ENCODE measurements at places on chromosomes 11 and 22.

- DNase-seq: no peak
Measured at GRCh38 chr22:19663286-19663815, 51.0 kb upstream of the SEPTIN5 start.

DNA sequence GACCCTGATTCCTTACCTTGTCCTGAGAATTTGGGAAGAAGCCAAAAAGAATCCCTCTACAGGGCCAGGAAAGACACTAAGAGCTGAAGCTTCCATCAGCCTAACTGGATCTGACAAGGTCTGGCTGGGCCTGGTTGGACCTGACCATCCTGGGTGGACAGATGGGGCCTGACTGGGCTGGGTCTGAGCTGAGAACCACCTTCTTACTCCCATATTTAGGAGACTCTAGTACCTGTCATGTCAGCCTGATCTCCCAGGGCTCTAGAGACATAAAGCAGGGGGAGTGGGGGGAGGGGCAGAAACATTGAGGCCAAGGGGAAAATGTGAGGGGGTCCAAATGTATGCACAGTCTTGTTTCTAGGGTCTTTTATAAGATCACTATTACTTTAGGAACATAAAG, 129.9 kb downstream of the BUD13 start:
- DNase-seq: no peak

GRCh38 chr22:31241200-31241599, 29.1 kb downstream of the LIMK2 start:
- DNase-seq: no peak

DNA sequence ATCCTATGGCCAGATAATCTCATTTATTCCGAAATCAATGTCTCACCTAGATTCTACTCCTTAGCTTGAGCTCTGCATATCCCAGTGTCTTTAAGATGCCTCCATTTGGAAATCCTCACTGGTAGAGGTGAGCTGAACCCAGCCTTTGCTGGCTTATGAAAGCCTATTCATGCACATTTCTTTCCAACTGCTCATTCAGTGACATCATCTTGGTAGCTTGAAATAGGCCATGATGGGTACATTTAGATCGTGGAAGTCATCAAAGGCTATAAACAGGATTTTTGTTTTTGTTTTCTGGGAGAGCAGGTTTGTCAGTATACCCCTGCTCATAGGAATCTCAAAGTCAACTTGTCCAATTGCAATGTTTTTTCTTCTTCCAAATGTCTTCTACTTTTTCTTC, 6.0 kb downstream of the NXPE1 start:
- DNase-seq: no peak

- peak; percentile 83 for DNase-seq
Measured at GRCh38 chr22:50531546-50531961, 1.7 kb upstream of the TYMP start.

DNA sequence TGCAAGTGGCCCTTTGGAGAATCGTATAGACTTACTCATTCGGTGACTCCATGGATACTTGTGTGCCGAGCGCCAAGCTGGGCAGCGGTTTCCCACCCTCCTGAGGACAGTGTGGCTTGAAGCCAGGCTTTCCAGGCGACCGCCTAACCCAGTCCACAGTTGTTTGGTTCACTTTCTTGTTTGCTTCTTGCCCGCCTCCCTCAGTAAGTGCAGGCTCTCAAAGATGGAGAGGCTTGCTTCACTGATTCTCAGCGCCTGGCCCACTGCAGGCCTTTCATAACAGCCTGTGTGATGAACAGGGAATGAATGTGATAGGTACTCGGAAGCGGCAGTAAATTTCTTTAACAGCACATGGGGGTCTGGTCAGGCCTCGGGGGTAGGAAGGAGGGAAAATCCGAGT, 11.2 kb upstream of the MDK start:
- DNase-seq: no peak

- no peak for DNase-seq
Measured at GRCh38 chr22:46801331-46801811, 38.9 kb downstream of the TBC1D22A start.

GRCh38 chr22:46012881-46013281, 35.9 kb upstream of the WNT7B start:
- DNase-seq: no peak

GRCh38 chr11:132910011-132910760, 622.1 kb downstream of the OPCML start:
- no peak for DNase-seq

DNA sequence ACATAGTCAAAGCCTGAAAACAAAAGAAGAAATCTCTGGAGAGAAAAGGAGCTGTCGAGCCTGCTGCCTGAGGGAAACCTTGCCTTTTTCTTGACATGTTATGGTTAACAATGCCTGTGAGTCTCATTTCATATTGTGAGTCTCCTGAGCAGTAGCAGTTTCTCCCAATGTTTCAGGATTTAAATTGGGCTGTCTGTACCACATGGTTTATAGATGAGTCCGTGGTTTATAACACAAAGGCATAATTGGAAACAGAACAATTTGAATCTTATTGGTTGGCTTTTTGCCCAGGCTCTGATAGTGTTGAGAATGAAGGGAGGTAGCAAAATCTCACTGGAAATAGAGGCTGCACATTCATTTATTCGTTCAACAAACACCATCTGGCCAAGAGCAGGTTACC, 540.9 kb downstream of the RAB38 start:
- DNase-seq: no peak

DNA sequence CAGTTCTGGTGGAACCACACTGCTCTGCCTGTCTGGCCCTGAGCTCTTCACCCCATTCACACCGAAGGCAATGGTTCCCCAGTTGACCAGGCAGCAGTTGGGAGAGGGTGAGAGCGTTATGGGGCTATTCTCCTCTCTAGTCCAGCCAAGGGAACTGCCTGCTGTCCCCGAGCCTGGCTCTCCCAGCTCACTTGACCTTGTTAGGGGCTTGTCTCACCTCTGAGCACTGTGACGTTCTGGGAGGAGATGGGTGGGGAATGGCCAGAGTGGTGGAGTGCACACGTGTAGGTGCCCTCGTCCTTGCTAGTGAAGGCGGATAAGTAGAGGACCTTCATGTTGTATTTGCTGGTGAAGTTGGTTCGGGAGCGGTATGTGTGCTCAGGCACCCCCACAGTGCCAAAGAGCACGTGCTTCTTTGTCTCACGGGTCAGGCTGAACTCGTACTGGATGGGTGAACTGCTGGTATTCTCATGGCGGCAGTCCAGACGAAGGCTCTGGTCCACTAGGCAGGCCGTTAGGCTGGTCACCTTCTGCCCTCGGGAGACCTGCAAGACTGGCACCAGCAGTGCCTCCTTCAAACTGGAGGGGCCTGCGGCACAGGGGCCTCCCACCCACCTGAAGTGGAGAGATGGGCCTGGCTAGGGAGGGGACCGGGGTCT, 3.0 kb downstream of the THY1 start:
- no peak for DNase-seq

DNA sequence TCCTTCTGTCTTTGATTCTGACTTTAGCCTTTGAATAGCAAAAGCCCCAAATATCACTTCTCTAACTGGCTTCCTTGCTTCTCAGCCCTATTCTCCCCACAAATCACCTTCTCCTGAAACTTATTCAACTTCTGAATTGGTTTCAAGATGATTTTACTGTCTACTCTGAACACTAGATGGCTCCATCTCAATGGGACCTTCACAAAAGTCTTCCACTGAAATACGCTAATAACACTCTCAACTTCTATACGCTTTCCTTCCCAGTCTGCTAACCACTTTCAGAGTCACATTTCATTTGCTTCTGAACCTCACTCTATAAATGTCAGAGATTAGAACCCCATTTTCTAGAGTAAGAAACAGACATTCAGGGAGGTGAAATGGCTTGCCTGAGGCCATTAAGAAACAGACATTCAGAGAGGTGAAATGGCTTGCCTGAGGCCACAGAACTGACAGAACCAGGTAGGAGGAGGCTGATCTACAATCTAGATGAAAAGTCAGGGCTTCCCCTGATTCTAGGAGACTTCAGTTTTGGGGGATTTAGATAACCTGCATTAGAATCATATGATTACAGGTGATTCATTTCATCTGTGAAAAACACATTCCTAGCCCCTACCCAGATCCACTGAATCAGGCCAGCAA, 20.6 kb downstream of the MORC2 start:
- DNase-seq: no peak

DNA sequence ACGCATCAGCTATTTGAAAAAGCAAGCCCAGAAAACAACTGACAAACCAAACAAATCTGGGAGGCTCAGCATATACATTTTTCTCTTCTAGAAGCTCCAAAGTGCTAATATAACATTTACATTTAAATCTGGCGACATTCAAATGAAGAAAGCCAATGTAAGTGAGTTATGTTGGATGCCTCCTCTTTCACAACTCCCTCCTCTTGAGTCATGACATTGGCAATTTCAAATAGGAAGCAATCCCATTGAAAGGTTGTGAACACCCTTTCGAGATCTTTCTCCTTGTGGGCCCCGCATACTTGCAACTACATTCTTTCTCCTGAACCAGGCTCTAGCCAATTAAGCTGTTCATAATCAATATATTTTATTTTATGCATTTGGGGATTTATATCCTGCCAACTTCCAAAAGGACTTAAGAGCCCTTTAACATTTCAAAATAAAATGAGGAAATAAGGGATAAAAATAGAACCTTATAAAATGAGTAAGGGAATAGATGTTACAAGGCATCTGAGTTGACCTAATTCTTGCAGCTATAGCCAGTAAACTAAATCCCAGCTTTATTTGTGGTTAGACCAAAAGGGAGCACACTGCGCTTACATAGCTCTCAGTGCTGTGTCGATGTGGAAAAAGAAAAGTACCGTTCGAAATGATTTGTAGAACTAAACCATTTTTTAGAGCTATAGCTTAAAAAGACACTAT, 129.5 kb upstream of the SESN3 start:
- no peak for DNase-seq

GRCh38 chr22:39932918-39933649, 27.1 kb upstream of the TMA7B start:
- peak; percentile 68 for DNase-seq

- DNase-seq: no peak
Measured at GRCh38 chr11:67665541-67666302, 8.7 kb downstream of the ALDH3B2 start.

DNA sequence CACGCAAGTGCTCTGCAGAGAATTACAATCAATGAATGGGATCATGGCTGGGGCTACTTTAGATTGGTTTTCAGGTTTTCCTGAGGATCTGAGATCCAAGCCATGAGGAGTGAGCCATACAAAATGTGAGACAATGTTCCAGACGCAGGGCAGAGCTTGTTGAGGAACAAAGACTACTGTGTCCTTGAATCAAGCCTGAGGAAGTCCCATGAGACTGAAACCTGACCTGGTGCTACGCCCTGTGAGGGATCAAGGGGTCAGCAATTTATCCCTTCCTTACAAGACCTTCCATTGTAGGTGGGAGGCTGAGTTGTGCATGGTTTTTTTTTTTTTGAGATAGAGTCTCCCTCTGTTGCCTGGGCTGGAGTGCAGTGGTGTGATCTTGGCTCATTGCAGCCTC, 2.1 kb downstream of the INCENP start:
- no peak for DNase-seq

DNA sequence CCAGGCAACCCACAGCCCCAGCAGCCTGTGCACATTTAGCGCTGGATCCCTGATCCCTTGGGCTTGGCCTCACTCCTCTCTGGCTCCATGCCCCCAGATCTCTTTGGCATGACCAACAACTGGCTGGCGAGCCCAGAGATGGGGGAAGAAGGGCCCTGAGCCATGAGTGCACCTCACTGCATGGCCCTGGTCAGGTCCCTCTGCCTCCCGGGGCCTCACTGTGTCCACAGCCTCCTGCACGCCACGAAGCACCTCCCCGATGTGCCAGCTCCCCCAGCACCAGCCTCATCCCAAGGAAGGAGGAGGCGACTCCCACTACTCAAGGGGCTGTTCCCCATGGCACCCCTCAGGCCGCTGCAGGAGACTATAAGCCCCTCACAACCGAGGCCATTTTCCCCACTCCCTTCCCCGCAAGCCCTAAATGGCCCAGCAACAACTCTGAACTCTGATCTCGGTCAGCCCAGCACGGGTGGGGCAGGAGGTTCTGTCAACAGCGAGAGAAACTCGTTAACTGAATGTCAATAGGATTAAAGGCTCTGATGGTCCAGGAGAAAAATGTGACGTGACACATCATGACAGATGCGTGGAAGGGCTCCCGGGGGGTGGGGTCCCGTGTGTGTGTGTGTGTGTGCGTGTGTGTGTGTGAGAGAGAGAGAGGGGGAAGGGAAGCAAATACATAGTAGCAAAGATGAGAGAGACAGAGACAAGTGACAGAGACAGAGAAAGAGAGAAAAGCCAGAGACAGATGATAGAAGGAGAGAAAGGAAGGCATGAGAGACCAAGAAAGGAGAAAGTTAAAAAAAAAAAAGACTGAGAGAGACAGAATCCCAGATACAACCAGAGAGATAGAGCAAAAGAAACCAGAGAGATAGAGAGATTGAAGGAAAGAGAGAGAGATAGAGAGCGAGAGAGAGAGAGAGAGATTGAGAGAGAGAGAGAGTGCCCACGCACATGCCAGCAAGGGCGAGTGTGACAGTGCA, 28.4 kb upstream of the SYT7 start:
- DNase-seq: no peak

GRCh38 chr22:45481661-45482060, 21.0 kb upstream of the FBLN1 start:
- no peak for DNase-seq

GRCh38 chr11:76729214-76729613, 53.9 kb upstream of the TSKU start:
- no peak for DNase-seq

DNA sequence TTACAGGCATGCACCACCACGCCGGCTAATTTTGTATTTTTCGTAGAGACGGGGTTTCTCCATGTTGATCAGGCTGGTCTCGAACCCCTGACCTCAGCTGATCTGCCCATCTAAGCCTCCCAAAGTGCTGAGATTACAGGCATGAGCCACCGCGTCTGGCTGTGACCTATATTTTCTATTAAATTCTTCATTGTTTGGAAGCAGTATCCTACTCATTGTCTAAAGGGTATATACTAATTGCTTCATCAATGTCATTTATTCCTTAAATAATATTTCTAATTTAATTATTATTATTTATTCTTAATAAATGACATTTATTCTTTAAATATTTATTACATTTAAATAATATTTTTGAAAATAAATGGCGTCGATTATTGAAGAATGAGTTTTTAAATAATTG, 817.3 kb upstream of the API5 start:
- DNase-seq: no peak

GRCh38 chr22:17191163-17191784, 28.0 kb downstream of the ADA2 start:
- DNase-seq: no peak

GRCh38 chr11:12818333-12819015, 144.3 kb downstream of the TEAD1 start:
- DNase-seq: no peak

GRCh38 chr22:17982572-17983141, 41.7 kb downstream of the MICAL3 start:
- no peak for DNase-seq

Data from activated CD4-positive, alpha-beta memory T cell treated with anti-CD3 and anti-CD28 coated beads, Interleukin-2, amount 10 ng/mL, durations not matched to agents 7 days and 5 days (primary cell).